ENCODE measurements at places on chromosomes 5 and 9.

GRCh38 chr5:157865781-157866180 lies 6.8 kb upstream of the CLINT1 start:
- no peak for DNase-seq

- peak; percentile 5 for DNase-seq
Observed at GRCh38 chr5:31232273-31232888, 38.9 kb downstream of the CDH6 start.

DNA sequence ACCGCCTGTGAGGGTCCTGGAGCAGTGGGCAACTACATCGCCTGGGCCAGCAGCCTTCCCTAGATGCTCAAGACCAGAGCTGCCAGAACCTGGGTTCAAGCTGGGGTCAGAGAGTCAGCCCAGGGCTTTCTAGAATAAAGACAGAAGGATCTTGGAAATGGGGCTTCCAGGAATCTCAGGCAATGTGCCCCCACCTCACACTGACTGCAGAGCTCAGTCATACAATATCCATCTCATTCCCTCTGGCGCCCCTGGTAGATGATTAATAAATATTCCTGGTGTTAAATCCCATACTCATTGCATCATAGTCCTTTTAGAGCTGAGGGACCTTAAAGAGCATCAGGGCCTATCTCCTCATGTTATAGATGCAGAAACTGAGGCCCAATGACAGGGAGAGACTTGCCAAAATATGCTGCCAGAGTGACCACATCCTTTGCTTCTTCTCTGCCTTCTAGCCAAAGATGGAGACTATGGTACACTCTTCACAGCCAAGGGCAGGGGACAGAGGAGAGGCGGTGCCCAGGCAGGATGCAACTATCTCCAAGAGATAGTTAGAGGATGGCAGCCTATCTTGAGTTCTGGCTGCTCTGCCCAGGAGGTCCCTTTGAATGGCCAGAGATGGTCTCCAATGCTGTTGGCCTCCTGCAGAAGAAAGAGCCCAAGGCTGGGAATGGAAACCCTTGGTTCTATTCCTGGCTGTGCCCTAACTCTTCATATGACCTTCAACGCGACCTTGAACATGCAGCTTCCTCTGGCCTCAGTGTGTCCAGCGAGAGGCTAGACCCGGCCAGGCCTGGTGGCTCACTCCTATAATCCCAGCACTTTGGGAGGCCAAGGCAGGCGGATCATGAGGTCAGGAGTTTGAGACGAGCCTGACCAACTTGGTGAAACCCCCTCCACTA lies 36.2 kb upstream of the IL17B start:
- no peak for DNase-seq

DNA sequence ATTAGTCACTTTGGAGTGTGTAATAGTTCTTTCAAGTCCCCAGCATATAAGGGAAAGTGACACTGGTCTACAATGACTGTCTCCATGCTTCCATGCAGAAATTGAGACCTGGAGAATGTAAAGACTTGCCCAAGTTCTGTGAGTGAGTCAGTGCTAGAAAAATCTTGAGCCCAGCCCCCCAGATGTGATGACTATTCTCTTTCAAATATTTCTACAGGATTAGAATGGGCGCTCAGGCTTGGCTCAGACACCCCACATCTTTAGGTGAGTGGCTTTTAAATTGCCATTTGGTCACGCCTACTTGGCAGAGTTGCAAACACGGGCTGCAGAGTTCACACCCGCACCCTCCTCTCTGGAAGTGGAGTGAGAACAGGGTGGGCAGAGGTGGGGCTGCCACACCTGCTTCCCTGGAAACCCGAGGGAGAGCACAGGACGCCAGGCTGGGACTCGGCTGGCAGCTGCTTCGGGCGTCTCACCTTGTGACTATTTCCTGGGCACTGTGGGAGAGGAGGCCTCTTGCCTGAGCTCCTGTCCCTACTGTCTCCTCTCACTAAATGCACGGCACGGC lies 37.6 kb downstream of the ROPN1L start:
- DNase-seq: no peak

GRCh38 chr5:12661617-12662370 lies 757.5 kb upstream of the CTNND2 start:
- DNase-seq: no peak

DNA sequence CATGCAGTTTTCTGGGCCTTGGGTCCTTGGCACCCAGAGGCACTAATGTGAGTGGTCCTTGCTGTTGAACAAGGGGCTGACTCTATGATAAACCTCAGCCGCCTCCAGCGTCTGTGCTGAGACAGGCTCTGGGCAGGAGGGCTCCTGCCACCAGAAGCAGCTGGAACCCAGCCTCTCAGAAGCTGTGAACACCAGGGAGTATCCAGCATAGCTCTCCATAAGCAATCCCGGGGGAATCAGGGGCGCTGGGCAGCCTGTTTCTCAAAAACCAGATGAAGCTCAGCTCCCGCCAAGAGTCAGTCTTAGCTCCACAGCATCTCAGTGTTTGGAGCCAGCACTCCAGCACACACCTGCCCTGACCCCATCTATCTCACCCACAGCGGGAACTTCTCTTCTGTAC lies 170.2 kb downstream of the HSPA4 start:
- DNase-seq: no peak

- no peak for DNase-seq
Observed at GRCh38 chr5:35826554-35826953, 30.1 kb upstream of the IL7R start.

DNA sequence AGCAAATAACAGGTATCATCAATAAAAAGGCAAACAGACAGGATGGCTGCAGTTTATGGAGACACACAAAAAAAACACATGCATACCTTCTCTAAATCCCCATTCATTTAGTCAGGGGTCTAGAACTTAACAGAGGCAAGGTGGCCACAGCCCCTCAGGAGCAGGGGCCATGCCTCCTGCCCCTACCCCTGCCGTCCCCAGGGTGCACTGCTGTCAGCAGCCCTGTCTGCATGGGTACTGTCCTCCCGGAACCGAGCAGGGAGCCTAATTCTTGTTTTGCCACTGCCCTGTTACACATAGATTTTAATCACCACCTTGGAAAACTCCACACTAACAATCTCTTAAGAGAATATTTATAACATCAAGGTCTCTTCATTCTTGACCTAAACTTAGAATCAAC lies 39.0 kb downstream of the ADAMTS12 start:
- DNase-seq: no peak

- no peak for DNase-seq
Observed at GRCh38 chr9:22457448-22457847, 10.8 kb downstream of the DMRTA1 start.

- no peak for DNase-seq
Observed at GRCh38 chr5:43569236-43569746, 12.4 kb upstream of the PAIP1 start.

- DNase-seq: peak; percentile 39
Observed at GRCh38 chr5:139709582-139710318, 61.6 kb downstream of the CXXC5 start.

GRCh38 chr5:31638345-31638744 lies 586 bp upstream of the PDZD2 start:
- DNase-seq: no peak

DNA sequence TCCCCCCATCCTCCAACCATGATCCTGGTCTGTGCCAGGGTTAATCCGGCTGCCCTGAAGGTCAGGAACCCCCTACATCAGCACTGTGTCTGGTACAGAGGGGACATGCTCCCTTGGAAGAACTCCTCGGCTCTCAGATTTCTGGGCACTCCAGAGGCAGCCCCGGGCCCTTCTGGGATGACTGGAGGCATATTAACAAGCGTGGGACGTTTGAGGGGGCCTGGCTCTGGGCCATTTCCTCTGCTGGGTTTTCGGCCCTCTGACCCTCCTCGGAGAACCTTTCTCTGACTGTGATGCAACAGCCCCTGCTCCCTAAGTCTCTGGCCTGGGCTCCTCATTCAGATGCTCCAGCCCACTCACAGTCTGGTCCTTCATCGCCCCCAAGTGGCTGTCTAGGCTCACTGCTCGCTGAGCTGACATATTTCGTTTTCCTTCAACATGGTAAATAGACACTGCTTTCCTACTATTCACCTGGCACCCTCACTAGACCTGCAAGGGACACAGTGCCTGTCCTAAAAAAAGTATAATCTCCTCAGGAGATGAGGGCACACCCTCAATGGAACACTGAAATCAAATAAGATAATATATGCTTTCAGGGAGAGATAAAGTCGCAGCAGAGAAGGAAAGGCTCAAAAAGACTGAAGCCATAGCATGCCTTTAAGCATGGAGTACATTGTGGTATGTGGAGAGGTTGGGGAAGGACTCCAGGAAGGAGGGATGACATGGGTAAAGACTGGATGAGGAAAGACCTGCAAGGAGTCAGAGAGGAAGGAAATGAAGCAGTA lies 404.7 kb upstream of the TRPC7 start:
- DNase-seq: peak; percentile 79

DNA sequence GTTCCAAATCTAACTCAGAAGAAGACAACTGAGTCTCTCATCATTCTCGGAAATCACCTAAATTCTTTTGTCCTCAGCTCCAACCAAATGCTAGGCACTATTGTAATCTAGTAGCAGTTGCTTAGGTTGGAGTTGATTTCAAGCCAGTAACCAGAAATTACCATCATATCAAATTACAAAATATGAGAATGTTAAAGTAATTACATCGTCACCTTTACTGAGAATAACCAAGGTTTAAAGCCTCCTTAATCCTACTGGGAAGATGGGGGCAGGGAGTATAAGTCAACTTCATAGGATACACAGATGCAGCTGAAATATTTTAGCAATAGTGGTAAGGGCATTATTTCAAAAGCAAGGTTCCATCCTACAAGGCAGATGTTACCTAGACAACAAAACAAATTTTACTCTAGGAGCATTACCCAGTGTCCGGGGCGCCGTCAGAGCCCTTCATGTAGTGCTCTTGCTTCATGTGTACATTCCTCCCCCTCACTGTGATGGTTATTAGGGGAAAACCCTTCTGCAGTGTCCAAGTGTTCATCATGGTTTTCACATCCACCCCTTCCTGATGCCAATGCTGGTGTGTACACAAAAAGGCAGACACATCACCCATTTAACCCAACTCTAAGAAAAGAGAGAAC lies 19.5 kb downstream of the ERAP1 start:
- DNase-seq: no peak

GRCh38 chr5:169218861-169219260 lies 82.1 kb downstream of the SLIT3 start:
- no peak for DNase-seq

- DNase-seq: no peak
Observed at GRCh38 chr9:127965953-127966352, 14.8 kb downstream of the EEIG1 start.

DNA sequence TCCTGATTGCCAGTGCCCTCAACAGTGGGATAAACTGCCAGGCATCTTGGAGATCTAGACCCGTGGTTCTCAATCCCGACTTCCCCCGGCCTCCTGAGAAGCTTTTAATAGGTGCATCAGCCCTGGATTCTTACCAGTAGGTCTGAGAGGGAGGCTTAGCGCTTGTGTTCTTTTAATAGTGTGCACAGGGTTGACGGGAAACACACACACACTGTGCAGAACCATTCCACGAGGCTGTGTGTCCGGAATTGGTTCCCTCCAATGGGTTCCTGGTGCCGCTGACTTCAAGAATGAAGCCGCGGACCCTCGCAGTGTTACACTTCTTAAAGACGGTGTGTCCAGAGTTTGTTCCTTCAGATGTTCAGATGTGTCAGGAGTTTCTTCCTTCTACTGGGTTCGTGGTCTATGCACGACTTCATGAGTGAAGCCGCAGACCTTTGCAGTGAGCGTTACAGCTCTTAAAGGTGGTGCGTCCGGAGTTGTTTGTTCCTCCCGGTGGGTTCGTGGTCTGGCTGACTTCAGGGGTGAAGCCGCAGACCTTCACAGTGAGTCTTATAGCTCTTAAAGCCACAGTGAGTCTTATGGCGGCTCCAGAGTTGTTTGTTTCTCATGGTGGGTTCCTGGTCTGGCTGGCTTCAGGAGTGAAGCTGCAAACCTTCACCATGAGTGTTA lies 46.6 kb upstream of the PRSS3 start:
- no peak for DNase-seq

DNA sequence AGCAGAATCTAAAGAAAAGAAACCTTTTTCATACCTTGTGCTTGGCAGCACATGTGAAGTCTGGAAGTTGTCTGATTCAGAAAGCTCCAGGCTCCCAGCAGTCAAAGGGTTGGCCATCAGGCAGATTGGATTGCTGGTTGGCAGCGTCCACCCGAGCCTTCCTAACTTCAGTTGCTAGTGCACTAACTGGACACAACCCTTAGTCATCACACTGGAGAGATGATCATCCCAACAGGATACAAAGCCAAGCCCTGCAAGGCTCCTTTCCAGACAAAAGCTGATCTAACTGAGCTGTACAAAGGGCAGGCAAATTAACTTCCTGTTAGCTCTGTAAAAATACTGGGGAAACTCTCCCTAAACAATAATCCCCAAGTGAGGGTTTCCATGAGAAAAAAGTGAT lies 185.6 kb downstream of the SNX18 start:
- peak; percentile 86 for DNase-seq

- peak; percentile 13 for DNase-seq
Observed at GRCh38 chr5:181194489-181195248, 10.3 kb downstream of the TRIM7 start.

DNA sequence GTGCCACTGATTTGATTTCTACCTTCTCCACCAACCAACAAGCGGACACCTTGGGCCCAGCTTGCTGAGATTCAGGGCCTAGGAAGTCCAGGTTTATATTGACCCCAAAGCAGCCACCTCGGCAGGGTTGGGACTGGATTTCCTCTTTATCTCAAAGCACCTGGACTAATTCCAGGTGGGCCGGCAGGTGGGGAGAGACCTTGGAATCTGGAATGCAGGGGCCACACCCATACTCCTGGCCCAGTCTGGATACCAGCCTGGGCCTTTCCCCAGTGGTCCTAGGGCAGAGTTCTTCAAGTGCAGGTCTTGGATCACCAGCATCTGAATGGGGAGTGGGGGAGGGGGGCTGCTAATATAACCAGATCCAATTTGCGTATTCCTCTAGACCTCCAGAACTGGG lies 93.1 kb downstream of the PCDH1 start:
- no peak for DNase-seq

DNA sequence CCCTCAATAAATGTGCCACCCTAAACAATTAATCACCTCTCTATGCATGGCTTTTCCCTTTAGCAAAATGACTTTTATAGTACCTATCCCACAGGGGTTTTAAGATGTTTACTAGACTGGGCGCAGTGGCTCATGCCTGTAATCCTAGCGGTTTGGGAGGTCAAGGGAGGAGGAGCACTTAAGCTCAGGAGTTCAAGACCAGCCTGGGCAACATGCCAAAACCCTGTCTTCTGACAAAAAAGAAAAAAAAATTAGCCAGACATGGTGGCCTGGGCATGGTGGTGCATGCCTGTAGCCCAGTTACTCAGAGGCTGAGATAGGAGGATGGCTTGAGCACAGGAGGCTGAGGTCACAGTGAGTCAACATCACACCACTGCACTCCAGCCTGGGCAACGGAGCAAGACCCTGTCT lies 13.5 kb downstream of the SH3TC2 start:
- no peak for DNase-seq

DNA sequence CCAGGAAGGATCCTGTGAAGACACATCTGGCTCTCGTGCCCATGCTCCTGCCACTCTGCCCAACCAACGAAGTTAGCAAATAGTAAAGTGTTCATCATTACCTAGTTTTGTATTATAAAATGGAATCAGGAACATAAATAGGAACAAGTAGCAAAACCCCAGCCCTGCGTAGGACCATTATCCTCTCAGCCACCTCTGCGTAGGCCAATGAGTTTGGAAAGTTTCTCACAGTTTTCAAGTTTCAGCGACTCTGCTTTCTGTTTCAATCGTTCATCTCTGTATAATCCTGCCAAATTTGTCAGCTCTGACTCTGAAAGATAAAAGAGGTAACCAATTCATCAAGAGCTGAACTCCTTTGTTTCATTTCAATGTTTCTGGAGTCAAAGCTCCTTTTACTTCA lies 10.1 kb upstream of the SPATA24 start:
- no peak for DNase-seq

- no peak for DNase-seq
Observed at GRCh38 chr5:68169903-68170302, 45.7 kb upstream of the PIK3R1 start.

GRCh38 chr5:179914032-179914755 lies 6.5 kb upstream of the TBC1D9B start:
- DNase-seq: no peak

All from dermis blood vessel endothelial cell (primary cell).